ENCODE measurements at places on chromosomes 3 and 15.
A peak's percentile ranks its signal among the peaks of the same experiment; 100 is the strongest.

- peak; percentile 77 for DNase-seq
Measured at GRCh38 chr15:69979262-69979661, 118.5 kb downstream of the TLE3 start.

DNA sequence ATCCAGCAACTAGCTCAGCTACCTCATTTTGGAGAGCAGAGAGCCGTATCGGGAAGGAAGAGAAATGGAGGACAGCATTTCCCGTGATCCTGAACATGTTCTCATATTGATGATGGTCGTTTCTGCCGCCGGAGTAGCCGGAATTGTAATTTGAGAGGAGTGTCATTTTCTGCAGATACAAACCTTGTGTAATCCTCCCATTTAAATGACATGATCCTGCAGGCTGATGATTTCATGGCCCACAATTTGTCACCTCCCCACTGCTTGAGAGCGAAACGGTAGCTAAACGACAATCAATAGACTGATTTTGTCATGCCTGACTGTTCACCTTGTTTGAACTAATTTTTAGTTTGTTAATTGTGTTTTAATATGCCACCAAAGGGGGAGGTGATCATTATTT, 126.5 kb upstream of the CNTN6 start:
- DNase-seq = no peak

DNA sequence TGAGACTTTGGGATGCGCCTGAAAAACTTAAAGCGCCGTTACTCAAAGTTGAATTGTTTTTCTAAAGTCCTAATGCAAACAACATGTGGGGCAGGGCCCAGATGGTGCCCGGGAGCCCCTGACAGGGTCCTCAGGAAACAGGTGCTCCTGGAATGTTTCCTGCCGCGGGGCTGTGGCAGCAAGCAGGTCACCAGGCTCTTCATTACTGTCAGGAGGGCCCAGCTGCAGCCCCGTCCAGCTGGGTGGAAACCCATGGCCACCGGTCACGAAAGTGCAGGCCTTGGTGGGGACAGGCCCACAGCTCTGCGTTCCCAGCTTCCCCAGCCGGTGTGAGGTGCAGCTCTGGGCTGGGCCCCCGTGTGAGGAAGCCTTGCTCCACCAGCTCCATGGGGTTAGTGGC, 63.9 kb upstream of the GATA2 start:
- DNase-seq = no peak

- no peak for DNase-seq
Measured at GRCh38 chr3:49715611-49716121, 3.8 kb downstream of the AMIGO3 start.

- DNase-seq = no peak
Measured at GRCh38 chr3:194023501-194024280, 112.3 kb upstream of the HES1 start.

- DNase-seq = peak; percentile 21
Measured at GRCh38 chr15:25249236-25250010, 189.4 kb downstream of the UBE3A start.

DNA sequence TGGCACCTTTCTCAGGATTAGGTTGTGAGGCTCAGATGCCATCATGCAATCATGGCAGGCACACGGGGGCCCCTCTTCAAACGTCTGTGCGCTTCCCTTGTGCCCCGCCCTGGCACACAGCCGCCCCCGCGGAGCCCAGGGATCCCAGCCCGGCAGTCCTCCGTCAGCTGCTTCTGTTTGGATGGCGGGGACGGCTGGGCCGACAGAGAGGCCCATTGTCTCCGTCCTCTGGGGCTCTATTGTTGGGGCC, 849 bp upstream of the HDAC11 start:
- DNase-seq = no peak

DNA sequence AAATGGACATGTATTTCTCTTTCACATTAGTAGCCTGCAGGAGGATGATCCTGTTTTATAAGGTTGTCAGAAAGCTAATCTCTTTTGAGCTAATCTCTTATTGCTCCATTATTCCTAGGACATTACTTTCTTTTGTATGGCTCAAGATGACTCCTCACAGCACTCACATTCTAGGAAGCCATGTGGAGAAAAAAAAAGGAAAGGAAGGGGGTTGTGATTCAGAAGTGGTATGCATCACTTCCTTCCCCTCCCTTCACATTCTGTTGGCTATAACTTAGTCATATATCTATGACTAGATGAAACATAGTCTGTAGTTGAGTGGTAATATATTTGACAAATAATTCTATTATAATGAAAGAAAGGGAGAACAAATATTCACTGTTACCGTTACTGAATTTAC, 168.8 kb upstream of the TTC14 start:
- no peak for DNase-seq

DNA sequence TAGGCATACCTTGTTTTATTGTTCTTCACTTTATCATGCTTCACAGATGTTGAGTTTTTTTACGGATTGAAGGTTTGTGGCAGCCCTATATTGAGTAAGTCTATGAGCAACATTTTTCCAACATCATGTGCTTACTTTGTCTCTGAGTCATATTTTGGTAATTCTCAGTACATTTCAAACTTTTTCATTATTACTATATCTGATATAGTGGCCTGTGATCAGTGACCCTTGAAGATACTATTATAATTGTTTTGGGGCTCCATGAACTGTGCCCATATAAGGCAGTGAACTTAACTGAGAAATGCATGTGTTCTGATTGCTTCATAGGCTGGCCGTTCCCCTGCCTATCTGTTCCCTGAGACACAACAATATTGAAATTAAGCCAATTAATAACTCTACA, 42.8 kb upstream of the NSMCE3 start:
- no peak for DNase-seq

GRCh38 chr3:97871801-97872524, 50.2 kb downstream of the CRYBG3 start:
- no peak for DNase-seq

- DNase-seq = no peak
Measured at GRCh38 chr3:73661265-73661664, 36.5 kb upstream of the PDZRN3 start.

GRCh38 chr3:49410846-49411534, 786 bp downstream of the RHOA start:
- no peak for DNase-seq

All from GM13976 (cell line).